ENCODE measurements at places on chromosomes 6 and 20.

GRCh38 chr6:398558-399078, 7.1 kb downstream of the IRF4 start:
- no peak for DNase-seq

GRCh38 chr6:40723967-40724366, 136.8 kb upstream of the LRFN2 start:
- DNase-seq = no peak

DNA sequence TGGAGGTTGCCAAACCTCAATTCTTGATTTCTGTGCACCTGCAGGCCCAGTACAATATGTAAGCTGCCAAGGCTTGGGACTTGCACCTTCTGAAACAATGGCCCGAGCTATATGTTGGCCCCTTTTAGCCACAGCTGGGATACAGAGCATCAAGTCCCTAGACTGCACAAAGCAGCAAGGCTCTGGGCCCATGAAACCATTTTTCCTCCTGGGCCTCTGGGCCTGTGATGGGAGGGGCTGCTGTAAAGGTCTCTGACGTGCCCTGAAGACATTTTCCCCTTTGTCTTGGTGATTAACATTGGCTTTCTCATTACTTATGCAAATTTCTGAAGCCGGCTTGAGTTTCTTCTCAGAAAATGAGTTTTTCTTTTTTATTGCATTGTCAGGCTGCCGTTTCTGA, 40.5 kb upstream of the SLC35F1 start:
- DNase-seq = no peak

DNA sequence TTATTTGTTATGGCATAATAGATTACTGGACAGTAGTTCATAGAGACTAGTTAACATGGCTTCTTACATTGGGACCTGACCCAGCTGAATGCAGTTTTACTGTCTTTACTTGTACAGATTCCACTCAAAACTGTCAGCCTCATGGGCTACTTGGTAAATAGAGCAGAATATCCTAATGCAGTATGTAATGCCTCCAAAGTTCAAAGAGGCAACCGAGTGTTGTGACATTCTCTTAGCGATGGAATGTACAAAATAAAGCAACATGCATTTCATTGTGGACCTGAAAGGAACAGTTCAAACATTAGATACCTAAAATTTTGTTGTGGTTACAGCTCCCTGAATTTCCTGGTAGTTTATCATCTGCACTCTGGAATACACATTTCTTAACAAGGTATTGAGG, 29.1 kb upstream of the RGS17 start:
- no peak for DNase-seq

GRCh38 chr6:25312034-25312620, 33.0 kb downstream of the CARMIL1 start:
- DNase-seq = no peak

- no peak for DNase-seq
Measured at GRCh38 chr6:106247293-106247692, 78.3 kb downstream of the ATG5 start.

DNA sequence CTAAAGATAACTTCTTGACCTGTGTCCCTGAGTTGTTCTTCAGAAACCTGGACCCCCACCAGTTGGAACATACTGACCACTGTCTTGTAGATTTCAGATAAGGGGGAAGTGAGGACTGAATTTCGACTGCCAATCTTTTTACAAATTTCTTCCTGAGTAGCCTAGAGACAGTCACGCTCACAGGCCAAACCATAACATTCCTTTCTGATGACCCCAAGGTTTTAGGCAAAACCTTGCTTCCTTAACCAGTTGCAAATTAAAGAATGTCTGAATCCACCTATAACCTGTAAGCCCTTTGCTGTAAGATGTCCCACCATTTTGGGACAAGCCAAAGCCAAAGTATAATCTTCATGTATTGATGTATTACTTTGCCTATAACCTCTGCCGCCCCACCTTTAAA, 306.9 kb downstream of the LRFN2 start:
- no peak for DNase-seq

GRCh38 chr6:122620902-122621301, 10.7 kb downstream of the PKIB start:
- no peak for DNase-seq

- DNase-seq = no peak
Measured at GRCh38 chr6:79385333-79385732, 150.9 kb upstream of the HMGN3 start.

DNA sequence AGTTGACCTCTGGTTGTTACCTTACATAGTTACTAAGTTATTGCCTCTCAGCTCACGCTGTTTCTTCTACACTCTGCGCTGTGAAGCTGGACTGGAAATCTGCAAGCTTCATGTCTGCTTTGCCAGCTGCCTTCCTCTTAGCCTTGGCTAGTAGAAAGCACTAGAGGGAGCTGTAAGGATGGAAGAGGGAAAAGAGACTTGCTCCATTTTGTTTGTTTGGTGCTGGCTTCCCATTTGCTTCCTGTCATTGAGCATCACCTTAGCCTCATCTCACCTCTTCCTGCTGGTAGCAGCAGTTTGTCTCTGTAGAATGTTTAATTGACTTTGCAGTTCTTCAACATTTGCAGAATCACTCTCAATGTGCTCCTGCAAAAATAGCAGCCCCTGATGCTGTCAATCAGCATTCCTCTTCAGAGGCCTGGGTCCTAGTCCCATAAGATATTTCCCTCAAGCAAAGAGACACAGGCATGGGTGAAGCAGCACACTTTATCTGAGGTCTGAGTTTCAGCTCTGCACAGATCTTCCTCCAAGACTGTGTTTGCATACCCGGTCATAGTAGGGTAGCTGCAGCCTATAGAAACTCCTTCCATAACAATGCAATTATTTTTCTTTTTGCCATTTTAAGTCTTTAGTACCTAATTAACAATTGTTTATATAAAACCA, 302.2 kb upstream of the EPHA7 start:
- no peak for DNase-seq

DNA sequence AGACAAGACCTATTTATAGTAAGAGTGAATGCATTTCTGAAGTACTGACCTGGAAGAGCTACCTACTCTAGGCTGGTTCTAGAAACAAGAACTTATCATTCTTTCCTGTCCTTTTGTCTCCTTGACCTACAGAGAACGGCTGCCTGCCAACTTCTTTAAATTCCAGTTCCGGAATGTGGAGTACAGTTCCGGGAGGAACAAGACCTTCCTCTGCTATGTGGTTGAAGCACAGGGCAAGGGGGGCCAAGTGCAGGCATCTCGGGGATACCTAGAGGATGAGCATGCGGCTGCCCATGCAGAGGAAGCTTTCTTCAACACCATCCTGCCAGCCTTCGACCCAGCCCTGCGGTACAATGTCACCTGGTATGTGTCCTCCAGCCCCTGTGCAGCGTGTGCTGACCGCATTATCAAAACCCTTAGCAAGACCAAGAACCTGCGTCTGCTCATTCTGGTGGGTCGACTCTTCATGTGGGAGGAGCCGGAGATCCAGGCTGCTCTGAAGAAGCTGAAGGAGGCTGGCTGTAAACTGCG, 8.3 kb downstream of the APOBEC2 start:
- DNase-seq = no peak

GRCh38 chr6:34950849-34951248, 61.8 kb downstream of the ANKS1A start:
- DNase-seq = no peak

DNA sequence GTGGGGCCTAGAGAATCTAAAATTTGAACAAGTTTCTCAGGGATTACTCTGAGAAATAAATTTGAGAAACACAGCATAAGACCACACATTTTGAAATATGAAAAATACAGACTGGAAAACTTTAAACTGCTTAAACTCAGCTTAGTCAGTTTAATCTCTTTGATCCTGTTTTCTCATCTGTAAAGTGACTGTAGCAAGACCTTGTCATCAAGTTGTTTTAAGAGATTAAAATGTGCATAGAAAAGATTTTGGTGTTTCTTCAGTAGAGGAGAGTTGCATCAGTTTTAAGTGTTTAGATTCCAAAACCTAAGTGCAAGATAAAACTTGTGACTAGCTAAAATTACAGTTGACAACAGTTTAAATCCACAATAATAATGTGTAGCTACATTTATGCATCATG, 8.1 kb upstream of the BCKDHB start:
- DNase-seq = no peak

- no peak for DNase-seq
Measured at GRCh38 chr6:13485923-13486562, 1.4 kb downstream of the GFOD1 start.

DNA sequence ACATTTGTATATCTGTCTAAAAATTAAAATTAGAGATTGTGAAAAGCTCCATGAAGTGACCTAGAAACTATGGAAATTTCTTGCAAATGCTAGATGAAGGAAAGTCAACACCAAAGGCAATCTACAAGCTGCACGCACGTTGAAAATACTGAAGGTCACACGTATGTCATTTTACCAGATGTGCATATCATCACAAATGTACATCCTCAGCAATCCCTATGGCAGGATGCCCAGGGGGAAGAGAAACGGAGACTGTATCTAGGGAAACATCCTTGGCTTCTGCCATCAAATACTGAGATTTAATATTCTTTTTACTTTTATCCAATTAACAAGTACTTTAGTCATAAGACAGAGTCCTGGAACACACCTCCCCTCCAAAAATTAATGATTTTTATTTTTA, 672.0 kb downstream of the RNF144B start:
- DNase-seq = no peak

GRCh38 chr20:58695084-58695722, 2.6 kb downstream of the NPEPL1 start:
- DNase-seq = no peak

DNA sequence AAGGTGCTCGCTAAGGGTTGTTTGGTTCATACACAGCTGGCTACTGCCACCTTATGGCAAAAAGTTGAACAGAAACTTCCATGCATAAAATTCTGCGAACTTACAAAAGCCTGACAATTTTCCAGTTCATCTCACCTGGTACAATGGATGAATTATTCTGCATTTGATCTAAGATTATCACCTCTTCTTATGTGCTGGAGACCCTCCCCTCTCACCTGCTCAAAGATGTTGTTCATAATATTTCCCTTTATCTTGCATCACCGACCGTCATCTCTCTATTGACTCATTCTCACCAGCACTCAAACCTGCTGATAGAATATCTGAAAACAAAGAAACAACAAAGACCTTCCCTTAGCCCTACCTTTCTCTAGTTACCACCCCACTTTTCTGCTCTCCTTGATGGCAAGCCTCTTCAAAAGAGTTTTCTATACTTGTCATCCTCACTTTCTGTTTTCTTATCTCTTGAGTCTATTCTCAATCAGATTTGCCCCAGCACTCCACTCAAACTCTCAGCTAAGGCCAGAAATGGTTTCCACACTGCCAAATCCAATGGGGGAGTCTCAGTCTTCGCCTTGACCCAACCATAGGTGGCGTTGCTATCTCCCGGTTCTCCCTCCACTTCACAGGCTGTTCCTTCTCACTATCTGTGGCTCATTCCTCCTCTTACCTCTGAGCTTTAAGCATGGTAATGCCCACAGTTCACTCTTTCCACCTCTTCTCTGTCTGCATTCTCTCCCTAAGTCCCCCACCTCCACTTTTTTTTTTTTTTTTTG, 25.8 kb downstream of the SNRNP48 start:
- DNase-seq = no peak

GRCh38 chr20:33649201-33649681, 12.9 kb upstream of the C20orf144 start:
- DNase-seq = no peak

DNA sequence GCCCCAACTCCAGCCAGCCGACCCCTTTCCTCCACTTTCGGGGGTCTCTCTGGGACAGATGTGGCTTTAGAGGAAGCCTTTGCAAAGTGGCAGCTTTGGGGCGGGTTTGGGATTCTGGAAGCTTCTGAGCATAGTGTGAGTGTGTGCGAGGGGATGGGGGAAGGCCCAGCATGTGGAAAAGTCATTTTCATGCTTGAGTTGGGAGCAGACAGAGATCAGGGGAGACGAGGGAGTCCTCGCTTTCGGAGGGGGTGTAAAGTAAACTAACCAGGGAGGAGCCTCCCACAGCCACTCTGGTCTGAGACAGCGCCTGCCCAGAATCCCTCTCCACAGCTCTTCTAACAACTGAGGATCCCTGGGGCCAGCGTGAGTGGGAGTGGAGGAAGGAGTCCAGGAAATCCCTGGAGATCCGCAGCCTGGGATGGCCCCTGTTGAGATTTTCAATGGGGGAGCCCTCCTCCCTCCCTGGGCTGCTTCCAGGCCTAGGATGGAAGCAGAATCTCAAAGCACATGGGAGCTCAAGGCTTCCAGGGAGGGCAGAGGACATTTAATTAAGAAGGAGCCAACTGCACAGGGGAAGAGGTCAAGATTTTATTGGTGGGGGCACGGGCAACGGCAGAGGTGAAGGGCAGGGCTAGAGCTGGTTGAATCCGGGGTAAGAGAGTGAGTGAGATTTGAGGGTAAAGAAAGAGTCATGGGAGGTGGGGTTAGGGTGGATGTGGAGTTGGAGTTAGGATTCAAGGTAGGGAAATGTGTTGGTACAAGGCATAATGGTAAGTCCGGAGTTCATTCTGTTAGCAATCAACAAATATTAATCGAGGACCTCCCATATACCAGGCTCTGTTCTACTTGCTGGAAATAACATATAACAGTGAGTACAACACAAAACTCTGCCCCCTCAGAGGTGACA, 102.3 kb upstream of the FOXP4 start:
- DNase-seq = no peak

- DNase-seq = no peak
Measured at GRCh38 chr6:169225131-169225576, 28.5 kb downstream of the THBS2 start.

DNA sequence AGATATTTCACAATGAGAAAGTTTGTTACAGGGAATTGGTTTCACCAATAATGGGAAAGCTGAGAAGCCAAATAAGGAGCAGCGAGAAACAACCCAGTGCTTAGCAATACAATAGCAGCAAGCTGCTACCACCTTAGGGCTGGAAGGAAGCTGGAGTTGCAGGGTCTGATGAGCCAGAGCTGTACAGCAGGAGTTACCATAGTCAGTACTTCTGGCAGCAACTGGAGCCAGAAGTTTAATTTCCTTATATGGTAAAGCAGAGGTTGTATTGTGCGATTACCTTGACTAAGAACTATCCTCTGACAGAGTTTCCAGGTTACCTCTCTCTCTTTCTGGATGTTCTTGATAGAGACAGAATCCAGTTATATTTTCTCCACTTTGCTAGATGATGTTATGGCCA, 137.1 kb upstream of the OLIG3 start:
- no peak for DNase-seq

DNA sequence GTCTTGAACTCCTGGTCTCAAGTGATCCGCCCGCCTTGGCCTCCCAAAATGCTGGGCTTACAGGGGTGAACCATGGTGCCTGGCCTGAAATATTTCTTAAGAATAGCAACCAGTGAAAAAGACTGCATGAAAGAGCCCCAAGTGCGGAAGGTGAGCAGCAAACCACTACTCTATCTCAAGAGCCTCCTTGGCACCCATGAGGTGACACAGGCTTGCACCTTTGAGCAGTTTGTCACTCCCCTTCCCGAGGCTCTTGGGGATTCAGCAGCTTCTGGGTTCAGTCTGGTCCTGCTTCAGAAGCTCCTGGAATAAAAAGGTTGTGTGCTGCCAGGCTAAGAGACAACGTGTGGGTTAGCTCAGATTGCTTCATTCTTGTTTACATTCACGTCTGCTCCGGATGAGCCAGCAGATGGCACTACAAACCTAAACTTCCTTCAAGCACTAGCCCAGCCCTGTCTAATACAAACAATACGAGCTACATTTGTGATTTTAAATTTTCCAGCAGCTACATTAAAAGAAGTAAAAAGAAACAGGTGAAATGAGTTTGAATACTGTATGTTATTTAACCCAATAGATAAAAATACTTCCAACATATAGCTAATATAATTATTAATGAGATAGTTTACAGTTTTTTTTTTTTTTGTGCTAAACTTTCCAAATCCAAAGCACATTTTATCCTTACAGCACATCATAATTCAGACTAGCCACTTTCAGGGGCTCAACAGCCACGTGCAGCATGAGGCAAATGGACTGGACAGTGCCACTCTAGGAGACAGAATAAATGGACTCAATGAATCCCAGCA, 46.2 kb downstream of the GJA10 start:
- peak; percentile 49 for DNase-seq
